ENCODE measurements at places on chromosomes 3 and 15.

DNA sequence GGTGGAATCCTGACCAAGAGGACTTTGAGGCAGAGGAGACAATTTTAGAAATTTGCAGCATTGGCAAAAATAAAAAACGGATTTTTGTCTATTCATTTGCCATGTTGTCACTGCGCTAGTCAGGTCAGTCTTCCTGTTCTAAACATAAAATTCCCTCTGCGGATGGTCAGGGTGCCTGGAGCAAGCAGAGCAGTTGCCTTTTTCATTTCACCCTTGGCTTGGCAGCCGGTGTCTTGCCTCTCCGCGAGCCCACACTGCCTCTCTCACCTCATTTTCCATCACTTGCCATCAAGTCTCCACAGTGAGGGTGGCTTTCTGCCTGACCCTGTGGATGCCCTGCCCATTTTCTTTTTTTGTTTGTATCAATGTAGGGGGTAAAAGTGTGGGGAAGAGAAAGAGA lies 396.1 kb downstream of the LRTM1 start:
- DNase-seq: no peak

DNA sequence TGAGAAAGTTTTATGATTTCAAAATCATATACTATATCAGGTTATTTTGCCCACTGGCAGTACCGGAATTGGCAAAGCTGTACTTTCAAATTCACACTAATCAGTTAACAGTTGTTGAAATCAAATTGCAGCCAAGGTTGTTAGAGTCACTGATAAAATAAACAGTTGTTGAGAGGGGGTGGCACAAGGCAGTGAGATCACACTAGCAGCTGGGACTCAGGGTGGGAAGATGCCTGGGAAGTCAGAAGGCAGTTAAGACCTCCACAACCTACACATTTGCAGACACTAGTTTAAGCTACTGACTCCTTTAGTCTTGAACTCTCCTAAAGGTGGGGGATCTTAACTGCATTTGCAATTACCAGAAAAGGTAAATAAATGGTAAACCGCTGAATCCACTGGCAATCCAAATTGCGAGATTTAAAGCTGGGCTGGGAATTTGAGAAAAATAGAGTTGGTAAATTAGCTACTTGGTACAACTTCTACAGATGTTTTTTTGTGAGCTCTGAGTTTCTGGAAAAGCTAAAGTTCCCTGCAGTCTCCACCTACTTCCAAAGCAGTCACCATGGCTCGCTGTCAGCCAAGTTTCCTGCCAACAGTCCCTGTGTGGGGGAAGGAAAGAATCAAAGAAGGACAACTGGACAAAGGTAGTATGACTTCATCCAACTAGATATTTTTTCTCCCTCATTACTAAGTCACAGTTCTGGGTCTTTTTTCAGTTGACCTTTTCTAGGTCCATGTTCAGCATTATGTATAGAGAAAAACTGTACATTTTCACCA lies 105.7 kb downstream of the ZNF385D start:
- no peak for DNase-seq

GRCh38 chr3:194054540-194054939 lies 81.4 kb upstream of the HES1 start:
- DNase-seq: no peak

DNA sequence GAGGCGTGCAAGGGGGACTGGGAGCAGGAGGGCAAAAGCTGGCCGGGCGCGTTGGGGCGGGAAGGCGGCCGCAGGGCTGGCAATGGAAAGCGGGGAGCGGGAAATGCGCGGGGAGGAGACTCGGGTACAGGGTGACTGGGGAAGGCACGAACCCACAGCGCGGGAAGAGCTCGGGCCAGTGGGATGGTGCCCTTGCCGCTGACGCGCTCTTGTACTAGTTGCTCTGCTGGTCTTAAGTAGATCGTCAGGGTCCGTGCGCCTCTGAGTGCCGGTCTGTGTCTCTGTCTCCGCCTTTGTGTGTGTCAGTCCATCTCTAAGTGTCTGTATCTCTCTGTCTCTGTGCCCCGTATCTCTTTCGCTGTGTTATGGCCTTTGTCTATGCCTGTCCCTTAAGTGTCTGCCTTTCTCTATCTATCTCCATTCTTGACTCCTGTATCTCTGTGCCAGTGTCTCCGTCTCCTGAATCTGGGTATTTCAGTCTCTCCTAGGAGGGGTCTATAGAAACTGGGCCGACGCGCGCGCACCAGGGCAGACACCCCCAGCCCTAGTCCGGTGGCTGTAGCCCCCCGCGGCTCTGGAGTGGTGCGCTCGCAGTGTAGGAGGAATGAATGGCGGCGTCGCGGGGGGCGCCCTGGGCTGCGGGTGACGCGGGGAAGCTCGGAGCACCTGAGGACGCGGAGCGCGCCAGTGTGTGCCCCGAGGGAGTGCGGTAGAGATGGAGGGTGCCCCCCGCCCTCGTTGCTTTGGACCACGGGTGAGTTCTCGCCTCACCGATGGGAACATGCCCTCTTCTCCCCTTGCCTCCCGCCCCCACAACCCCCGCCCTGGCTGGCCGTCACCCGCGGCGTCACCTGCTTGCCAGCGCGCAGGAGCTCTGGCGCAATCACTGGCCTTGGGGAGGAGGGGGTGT lies 756 bp upstream of the CAMK2N2 start:
- DNase-seq: no peak

GRCh38 chr3:134810850-134811249 lies 15.8 kb downstream of the EPHB1 start:
- no peak for DNase-seq

DNA sequence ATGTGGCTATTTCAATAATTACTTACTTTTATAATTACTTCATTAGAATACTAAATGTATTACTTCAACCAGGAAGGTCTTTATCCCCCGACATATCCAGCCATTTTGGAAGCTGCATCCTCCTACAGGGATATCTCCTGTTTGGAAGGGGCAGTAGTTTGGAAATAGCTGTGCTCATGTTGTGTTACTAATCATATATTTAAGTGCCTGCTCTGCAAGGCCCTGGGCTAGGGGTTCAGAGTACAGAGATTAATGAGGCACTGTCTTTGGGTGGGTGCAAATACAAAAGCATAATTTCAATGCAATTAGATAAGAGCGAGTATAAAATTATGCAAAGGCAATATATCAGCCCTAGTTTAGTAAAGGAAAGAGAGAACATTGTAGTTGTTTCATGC lies 146.3 kb upstream of the RARB start:
- DNase-seq: no peak

Data from CD4-positive, alpha-beta T cell treated with Interleukin-12 subunit alpha and Interleukin-12 subunit beta, for 1 hour (primary cell).